ENCODE measurements at places on chromosomes 3 and 15. TPM values are rescaled to one million over a fixed set of nuclear protein-coding genes. Genes with fewer than 3 reads are reported as not detected.

The NR1I2 gene
- polyA plus RNA-seq, result not detected

The PRSS50 gene
- polyA plus RNA-seq, result not detected

The TF gene
- polyA plus RNA-seq, result 0.07 TPM

The CYP1A2 gene
- not detected for polyA plus RNA-seq

The RETNLB gene
- polyA plus RNA-seq, result not detected

The ERC2 gene
- 0.06 TPM for polyA plus RNA-seq

The PRICKLE2 gene
- polyA plus RNA-seq, result 14.7 TPM

The INAFM2 gene
- 10.4 TPM for polyA plus RNA-seq

The SLC6A20 gene
- polyA plus RNA-seq, result not detected

The ESYT3 gene
- 0.01 TPM for polyA plus RNA-seq

The PGBD4 gene
- 1.6 TPM for polyA plus RNA-seq

The BNC1 gene
- 2.2 TPM for polyA plus RNA-seq

The STRC gene
- not detected for polyA plus RNA-seq
